A549 treated with CORT108297 at 1 μM for 4 hours (cell line): ENCODE measurements at places on chromosomes 3 and 15. TPM values are rescaled to one million over a fixed set of nuclear protein-coding genes. Genes with fewer than 3 reads are reported as not detected.

Gene UBA3
- total RNA-seq = 21.1 to 31.4 TPM (median 24.1 TPM) in 5 replicates

Gene KBTBD12
- total RNA-seq = not detected in 5 replicates

Gene LRRIQ4
- total RNA-seq = not detected in 5 replicates

Gene SLITRK3
- not detected in 5 replicates for total RNA-seq

Gene GOLGA8O
- 0.27 to 0.52 TPM (median 0.40 TPM) in 5 replicates for total RNA-seq

Gene C3orf80
- 1.6 to 2.4 TPM (median 1.9 TPM) in 5 replicates for total RNA-seq

Gene BNC1
- total RNA-seq = 0.43 to 0.47 TPM (median 0.47 TPM) in 5 replicates

Gene FBXL2
- total RNA-seq = 7.3 to 9.4 TPM (median 8.0 TPM) in 5 replicates

Gene RAB5A
- 37.3 to 64.0 TPM (median 41.8 TPM) in 5 replicates for total RNA-seq

Gene KNG1
- 0.07 TPM in 1 of 5 replicates, not detected in the others for total RNA-seq

Gene ISLR
- total RNA-seq = 0.25 to 0.45 TPM (median 0.35 TPM) in 5 replicates

Gene SPTSSB
- 0.07 TPM in 1 of 5 replicates, not detected in the others for total RNA-seq

Gene MYLK
- 13.5 to 21.9 TPM (median 16.0 TPM) in 5 replicates for total RNA-seq

Gene SMARCC1
- total RNA-seq = 21.7 to 28.1 TPM (median 26.2 TPM) in 5 replicates

Gene STRA6
- total RNA-seq = 49.3 to 82.9 TPM (median 77.0 TPM) in 5 replicates

Gene WDR49
- total RNA-seq = not detected in 5 replicates

Gene CCR3
- total RNA-seq = not detected in 5 replicates

Gene TRPM1
- total RNA-seq = not detected in 5 replicates

Gene FBXO40
- total RNA-seq = not detected in 5 replicates

Gene USP19
- total RNA-seq = 18.7 to 26.6 TPM (median 25.1 TPM) in 5 replicates

Gene UROC1
- not detected in 5 replicates for total RNA-seq

Gene MCF2L2
- 0.03 to 0.38 TPM (median 0.10 TPM) in 5 replicates for total RNA-seq

Gene CHRNA5
- 32.6 to 37.8 TPM (median 34.6 TPM) in 5 replicates for total RNA-seq

Gene SLC4A7
- 10.2 to 26.2 TPM (median 20.4 TPM) in 5 replicates for total RNA-seq

Gene SPTBN5
- 0.17 to 0.27 TPM (median 0.24 TPM) in 5 replicates for total RNA-seq
